ENCODE measurements at places on chromosomes 1 and 21.

DNA sequence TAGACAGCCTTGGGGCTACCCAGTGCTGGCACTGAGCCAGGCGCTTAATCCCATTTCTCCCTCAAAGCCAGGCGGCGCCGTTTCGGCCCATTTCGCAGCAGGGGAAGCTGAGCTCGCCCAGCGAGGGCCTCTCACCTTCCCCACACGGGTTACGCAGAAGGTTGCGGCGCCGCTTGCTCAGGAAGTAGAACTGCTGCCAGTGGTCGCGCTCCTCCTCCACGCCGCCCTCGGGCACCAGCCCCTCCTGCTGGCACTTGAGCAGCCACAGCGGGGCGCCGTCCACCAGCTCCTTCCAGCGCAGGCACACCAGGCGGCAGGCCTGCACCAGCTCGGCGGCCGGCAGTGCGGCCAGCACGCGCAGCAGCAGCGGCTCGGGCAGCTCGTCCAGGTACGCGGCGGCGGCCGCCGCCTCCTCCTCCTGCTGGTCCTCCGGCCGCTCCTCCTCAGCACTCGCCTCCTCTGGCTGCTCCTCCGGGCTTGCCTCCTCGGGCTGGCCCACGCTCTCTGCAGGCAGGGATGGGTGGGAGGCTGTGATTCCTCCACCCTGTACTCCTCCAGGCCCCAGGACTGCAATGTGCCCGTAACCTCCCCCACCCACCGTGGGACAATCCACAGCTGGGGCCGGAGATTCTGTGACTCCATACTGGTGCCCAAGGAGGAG, 3.8 kb downstream of the FBXO2 start:
- no peak for DNase-seq

GRCh38 chr1:184242507-184242943, 144.3 kb upstream of the C1orf21 start:
- no peak for DNase-seq

DNA sequence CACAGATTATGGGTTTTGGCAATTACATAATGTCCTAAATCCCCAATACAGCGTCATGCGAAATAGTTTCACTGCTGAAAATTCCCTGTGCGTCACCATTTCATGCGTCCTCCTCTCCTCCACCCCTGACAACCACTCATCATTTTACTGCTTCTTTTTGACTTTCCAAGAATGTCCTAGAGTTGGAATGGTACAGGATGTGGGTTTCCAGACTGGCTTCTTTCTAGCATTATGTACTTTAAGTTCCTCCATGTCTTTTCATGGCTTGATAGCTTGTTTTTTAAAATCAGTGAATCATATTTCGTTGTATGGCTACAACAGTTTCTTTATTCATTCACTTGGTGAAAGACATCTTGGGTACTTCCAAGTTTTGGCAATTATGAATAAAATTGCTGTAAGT, 7.4 kb downstream of the NBPF3 start:
- no peak for DNase-seq

DNA sequence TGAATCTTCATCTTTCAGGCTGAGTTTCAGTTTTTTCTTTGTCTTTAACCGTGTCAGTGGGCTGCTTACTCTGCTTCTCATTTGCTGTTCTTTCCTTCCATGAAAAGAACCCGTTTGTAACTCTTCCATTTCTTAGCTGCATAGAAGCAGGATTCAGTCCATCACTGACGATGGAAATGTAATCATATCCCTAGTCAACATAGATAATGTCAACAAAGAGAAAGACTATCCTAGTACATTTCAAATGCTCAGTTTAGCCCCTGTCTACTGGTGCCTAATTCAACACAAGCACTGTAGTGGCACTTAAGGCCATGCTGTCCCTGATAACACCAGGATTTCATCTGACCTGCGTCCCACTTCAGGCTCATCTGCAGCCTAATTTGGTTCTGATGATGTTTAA, 376 bp downstream of the GBP1 start:
- DNase-seq, result no peak

DNA sequence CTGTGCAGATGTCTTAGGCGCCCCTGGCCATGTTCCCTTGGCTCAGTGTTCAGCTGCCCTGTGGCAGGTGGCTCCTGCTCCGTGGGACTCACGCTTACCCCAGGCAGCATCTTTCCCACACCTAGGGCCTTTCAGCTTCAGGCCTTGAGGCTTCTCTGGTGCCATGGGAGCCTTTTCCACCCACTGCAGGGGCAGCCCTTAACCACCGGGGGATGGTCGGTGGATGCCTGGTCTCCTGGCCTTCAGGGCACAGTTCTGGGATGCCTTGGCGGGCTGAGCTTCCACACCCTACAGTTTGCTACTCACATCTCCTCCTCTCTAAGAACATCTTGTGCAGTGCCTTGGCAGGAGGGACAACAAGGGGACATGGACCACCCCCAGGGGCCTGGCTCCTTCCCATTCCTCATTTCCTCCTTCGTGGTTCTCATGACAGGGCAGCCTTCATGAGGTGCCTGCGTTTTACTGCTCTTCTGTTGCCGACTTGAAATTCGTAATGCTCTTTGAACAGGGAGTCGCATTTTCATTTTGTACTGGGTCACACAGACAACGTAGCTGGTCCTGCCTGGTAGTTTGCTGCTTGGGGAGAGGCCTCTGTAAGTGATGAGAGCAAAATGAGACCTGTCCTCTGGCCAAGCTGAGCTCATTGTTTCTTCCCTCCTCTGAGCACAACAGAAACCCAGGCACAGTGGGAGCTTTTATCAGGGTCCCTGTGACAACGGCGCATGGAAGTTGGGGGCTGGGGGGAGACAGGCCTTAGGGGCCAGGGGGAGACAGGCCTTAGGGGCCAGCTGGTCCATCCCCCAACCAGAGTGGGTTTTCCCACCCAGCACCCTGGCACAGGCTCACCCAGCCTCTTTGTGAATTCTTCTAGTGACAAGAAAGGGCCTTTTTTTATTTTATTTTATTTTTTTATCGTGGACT, 62.0 kb upstream of the NEK2 start:
- no peak for DNase-seq

GRCh38 chr1:43549921-43550597, 19.4 kb downstream of the PTPRF start:
- no peak for DNase-seq

GRCh38 chr1:7145947-7146346, 360.7 kb downstream of the CAMTA1 start:
- no peak for DNase-seq

DNA sequence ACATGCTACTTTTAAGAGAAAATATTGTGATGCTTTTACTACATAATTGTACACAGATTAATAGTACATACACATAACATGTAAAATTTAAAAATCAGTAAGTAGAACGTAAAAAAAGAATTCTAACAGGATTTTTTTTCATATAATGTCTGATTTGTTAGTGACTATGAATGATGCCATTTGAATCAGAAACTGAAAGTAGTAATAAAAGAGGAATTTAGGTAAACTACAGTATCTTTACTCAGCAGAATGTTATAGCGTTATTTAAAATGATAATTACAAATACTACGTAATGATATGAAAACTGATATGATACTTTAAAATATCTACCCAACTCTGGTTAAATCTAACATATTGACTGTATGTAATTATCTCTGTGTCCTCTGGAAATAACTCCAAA, 116.1 kb downstream of the DENND1B start:
- DNase-seq, result no peak

GRCh38 chr1:205517763-205518162, 13.3 kb downstream of the CDK18 start:
- no peak for DNase-seq

GRCh38 chr1:53155534-53155933, 13.1 kb upstream of the SLC1A7 start:
- no peak for DNase-seq
